ENCODE measurements at places on chromosomes 16 and 17.

- no peak for DNase-seq
Measured at GRCh38 chr16:1433756-1434155, 2.9 kb downstream of the PERCC1 start.

- DNase-seq = no peak
Measured at GRCh38 chr17:50192618-50193291, 8.7 kb downstream of the COL1A1 start.

GRCh38 chr17:44906010-44906646 lies 6.9 kb upstream of the EFTUD2 start:
- DNase-seq = peak; percentile 52

DNA sequence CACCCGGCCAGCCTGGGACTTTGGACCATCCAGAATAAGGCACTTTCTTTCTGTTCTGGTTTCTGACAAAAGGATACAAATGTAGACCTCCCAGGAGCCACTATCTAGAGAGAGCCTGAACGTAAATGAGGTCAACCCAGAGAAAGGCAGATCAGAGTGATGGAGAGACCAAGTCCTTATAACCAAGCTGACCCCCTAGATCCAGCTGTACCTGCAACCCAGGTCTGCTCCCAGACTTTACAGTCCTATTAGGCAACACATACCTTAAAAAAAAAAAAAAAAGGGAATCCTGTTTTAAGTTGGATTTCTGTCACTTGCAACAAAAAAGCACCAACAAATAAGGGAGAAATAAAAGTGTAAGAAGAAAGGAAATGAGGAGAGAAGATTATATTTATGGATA lies 23.2 kb downstream of the CPPED1 start:
- DNase-seq = no peak

DNA sequence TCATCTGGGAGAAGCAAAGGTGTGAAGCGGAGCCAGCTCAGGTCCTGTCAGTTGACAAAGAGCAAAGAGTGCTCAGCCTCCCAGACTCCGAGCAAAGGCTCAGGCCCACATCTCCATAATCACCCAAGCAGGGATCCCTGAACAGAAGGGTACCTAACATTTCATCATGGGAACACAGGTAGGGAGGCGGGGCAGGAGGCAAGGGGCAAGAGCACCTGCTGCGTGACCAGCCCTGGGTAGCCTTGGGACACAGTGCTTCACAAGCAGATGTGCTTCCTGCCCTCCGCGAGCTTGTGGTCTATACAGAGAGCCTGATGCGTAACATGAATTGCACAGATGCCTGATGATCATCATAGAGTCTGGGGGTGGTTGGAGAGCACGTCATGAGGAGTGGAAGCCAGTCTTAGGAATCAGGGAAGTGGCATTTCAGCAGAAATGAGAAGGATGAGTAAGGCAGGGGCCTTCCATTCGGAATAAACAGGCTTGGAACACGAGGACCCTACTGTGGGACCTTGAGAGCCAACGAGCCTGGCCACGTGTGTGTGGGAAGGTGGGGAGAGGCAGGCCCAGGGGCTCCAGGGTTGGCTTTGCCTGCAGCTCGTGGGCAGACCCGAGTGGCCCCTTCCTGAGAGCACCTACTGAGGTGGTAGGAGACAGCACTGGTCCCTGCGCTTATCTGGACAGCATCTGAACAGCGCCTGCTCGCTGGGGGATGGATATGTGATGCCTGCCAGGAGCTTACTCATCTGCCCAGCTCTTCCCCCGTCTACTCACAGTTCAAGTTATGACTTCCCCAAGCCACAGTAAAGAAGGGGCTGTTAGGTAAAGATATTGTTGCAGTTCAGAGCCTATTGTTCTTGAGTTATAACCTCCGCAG lies 125.8 kb downstream of the CCDC182 start:
- no peak for DNase-seq

DNA sequence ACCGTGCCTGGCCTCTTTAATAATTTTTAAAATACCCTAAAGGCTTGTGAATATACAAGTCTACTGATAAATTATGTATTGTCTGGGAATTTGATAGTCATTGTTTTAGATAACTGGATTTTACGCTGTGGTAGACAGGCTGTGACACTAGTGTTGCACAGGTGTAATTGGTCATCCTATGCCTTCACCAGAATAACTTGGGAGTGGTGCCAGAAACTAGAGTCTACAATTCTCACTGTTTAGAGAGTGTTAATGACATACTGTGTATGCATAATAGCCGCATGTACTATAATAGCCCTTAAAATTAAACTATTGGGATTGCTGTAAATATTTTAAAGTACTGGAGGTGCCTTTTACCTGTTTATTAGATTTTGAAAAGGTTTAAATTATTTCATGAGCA lies 11.4 kb downstream of the CNEP1R1 start:
- no peak for DNase-seq

DNA sequence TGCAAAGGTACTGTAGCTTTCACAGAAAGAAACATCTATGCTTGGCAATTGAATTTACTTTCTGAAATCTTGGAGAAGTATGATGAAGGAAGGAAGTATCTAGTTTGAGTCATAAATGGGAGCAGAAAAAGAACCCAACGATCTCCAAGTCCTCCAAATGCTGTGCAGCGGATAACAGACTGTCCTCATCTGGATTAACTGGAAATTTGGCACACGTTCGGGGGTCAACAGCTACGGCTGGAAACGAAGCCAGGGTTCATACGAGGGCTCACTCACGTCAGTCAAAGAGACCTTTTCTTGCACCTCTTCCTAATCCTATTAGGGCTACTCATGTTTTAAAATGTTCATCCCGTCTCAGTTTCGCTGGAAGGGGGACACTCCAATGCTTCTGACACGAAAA lies 152.0 kb downstream of the ZFHX3 start:
- no peak for DNase-seq

- DNase-seq = no peak
Measured at GRCh38 chr16:79726902-79727301, 126.4 kb upstream of the MAF start.

- DNase-seq = no peak
Measured at GRCh38 chr16:86735727-86736126, 157.4 kb downstream of the FOXL1 start.

DNA sequence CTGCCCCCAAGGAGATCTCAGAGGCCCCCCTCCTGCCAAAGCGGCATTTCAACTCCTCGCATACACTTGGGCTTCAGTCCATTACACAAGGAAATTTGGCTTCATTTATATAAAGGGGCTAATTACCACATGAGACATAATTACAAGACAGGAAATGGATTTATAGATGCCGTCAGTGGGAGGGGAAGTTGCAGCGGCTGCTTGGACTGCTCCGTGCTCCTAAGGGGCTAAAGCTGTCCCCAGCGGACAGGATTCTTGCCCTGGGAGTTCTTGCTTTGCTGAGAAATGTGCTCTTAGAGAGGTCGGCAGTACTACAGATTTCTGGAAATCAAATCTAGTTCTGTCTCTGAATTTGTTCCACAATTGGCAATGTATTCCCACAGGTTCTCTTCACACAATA lies 57.2 kb upstream of the NLK start:
- no peak for DNase-seq

DNA sequence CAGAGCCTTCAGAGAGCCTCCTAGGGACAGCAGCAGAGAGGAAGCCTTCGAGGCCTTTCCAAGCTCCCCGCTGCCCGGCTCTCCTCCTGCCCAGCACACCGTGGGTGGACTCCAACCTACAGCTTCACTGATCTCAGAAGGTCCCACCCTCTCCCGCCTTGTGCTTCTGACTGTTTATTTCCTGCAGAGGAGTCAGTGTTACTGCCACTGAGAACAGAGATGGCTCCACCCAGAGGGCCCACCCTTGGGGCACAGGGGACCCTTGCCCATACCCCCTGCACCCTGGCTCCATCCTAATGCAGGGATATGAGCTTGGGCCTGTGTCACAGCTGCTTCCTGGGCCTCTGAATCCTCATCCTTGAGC lies 52.8 kb upstream of the TOB1 start:
- no peak for DNase-seq

- DNase-seq = no peak
Measured at GRCh38 chr16:49745311-49745747, 110.6 kb downstream of the ZNF423 start.

DNA sequence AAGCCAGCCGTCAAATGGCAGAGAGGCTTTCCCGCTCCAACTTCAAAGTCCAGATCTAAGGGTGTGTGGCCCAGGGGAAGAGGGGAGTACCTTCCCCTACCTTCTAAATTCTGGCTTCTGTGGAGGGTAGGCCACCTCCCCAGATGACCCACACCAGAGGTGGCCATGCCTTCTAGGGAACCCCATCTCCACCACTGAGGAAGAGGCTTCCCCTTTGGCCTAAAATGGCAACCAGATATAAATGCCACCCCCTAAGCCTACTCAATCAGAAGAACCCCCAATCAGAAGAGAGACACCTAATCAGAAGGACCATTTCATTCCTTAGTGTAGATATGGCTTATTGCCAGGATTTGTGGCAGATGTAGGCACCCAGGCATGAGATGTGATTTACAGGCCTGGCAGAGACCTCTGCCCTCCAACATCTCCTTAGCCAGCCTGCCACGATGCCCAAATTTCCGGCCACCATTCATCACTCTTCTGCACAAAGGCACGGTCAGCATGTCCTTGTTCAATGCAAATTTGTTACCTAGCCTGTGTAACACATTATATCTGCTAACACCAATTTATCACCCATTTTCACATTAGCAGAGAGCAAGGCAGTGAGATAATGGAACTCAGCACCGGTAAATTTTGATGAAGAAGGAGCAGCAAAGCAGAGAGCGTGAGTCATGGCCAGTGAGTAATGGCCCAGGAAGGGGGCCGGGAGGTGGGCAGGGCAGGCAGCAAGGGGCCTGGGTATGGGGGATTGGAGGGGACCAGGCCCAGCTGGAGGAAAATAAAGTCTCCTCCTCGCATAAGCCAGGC lies 1.2 kb upstream of the MGAT5B start:
- DNase-seq = no peak

- no peak for DNase-seq
Measured at GRCh38 chr16:5852151-5852550, 754.6 kb upstream of the EEF2KMT start.

DNA sequence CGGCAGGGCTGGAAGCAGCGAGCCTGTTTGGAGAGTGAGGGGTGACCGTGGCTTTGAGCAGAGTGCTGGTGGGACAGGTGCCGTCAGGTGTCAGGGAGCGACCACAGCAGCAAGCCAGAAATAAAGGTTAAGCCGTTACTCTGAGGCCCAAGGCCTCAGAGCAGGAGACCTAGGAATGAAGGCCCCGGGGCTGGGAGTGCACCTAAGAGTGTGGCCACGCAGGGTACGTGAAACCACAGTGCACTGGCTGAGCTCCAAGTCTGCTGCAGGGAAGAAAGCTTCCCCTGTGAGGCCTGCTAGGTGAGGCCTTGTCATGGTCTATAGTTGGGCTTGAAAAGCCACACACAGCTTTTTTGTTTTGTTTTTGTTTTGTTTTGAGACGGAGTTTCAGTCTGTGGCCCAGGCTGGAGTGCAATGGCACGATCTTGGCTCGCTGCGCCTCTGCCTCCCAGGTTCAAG lies 8.7 kb downstream of the CLUAP1 start:
- no peak for DNase-seq

Data from amniotic stem cell (primary cell).